ENCODE measurements at places on chromosomes 7 and 10.
A peak's percentile ranks its signal among the peaks of the same experiment; 100 is the strongest.

GRCh38 chr7:82548141-82548688, 104.6 kb upstream of the CACNA2D1 start:
- no peak for DNase-seq

DNA sequence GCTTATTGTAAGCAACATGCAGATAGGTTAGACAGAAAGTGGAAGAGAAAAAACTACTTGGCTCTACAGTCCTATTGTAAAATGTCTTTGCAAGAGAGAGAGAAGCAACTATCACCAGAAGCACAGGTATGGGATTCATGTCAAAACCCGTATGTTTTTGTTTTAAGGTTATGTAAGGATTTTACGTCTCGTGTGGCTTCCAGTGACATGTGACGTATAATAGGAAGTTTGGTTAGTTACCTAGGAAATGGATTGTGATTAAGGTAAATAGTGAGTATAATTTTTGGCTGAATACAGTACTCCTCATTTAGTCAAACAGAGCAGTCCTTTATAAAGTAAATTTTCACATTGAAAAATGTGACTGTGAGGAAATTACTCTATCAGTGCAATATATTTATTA, 62.0 kb downstream of the PHF14 start:
- DNase-seq: no peak

GRCh38 chr10:33092596-33092995, 134.6 kb upstream of the ITGB1 start:
- no peak for DNase-seq

DNA sequence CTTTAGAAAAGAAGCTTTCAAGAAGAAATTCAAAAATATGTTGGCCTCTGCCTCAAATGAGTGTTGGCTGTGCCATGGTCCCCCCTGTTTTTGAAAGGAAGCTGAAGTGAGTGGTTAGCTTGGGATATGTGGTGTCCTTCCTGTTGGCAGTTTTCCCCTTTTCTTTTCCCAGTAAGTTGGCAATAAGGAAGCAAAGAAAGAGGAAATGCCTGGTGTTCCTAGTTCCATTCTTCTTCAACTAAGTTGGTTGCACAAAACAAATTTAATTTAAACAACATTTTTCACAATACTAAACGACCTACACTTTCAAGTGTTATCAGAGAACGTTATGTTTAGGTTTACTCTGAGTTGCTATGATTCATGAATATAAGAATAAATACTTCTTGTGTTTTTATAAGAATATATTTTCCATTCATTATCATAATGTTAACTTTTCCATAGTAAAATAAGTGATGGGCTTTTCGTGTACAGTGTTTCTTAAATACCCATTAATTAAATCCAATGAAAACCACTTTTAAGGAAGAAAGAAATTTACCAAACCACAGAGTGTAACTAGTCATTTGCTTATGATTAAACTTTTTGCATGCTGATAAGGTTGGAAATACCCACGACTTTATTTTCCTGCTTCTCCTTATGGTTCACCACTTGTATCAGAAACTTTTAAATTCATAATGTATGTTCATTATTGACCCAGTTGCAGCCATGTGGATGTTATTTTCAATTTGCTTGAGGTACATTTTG, 7.7 kb downstream of the HDAC9 start:
- no peak for DNase-seq

GRCh38 chr7:149826344-149827088, 11.7 kb upstream of the ZNF862 start:
- no peak for DNase-seq

DNA sequence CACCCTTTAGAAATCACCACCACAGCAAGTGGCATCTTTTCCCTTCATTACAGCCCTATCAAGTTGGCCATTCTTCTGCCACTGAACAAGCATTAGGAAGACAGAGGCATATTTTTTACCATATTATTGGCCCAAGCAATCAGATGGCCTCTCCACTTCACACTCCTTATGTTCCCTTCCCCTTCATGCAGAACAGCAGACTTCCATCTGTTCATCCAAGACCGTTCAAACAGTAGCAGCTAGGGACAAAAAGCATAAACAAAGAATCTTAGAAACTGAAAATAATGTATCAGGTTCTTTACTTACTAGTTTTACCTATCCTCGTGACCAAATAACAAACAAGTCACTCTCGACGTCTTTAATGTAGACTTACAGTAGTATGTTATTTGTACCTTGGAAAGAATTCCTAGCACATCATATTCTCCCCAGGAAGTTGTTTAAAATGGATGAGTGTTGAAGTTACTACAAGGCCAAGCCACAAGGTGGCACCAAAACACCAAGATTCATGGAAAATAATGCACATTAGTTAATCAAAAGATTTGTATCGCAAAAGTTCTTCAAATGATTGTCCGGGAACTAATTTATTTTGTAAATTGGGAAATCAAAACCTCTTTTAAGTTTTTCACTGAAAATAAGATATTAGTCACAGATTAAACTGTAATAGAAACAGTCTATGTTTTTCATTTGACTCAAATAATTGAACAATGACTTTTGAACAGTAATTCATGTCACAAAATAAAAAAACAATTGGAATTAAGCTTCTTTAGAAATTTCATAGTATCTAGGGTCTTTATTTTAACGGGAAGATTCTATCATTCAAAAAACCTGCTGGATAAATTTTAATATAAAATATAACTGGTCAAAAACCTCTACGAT, 112.1 kb downstream of the VPS41 start:
- DNase-seq: peak; percentile 57

DNA sequence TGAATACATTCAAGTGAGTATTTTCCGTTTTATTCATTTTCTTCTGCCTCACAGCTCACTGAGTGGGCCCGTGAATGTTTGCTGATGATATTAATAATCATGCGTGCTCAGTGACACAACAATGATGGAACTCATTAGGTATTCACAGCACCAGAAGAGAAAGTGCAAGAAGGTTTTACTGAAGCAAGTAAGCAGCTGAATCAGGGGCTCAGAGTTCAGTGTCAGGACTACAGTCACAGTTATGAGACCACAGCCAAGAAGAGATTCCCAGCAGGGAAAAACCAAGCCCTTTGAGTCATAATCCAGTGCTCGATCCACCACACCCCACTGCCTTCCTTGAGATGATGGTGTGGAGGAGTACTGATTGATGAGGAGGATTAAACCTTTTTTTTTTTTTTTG, 247.4 kb downstream of the KIAA1217 start:
- DNase-seq: no peak

DNA sequence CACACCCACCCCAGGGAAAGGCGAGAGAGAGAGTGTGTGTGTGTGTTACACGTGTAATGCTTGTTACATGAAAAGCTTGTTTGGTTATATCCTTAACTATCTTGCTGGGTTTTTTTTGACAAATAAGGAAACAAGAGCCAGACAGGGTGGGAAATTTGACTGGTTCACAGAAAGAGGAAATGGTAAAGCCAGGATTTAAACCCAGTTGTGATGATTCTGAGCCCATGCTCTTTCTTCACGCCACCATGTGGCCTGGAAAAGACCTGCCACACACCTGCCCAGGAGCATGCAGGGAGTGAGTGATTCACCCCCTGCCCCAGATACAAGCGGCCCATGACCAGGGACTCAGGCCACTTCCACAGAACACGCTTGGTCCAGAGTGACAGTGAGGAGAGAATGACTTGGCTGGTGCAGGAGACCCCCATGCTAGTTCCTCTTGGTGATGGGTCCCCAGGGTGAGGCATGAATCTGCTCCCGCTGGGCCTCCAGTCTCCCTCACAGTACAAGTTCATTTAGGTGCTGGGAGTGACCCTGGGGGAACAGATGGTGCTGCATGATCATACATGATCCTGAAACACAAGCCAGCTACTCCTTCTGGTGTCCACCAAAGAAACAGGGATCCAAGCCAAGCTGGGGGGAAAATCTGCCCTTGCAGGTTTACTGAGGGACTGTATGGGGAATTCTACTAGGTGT, 21.0 kb upstream of the EIF5AL1 start:
- DNase-seq: no peak

DNA sequence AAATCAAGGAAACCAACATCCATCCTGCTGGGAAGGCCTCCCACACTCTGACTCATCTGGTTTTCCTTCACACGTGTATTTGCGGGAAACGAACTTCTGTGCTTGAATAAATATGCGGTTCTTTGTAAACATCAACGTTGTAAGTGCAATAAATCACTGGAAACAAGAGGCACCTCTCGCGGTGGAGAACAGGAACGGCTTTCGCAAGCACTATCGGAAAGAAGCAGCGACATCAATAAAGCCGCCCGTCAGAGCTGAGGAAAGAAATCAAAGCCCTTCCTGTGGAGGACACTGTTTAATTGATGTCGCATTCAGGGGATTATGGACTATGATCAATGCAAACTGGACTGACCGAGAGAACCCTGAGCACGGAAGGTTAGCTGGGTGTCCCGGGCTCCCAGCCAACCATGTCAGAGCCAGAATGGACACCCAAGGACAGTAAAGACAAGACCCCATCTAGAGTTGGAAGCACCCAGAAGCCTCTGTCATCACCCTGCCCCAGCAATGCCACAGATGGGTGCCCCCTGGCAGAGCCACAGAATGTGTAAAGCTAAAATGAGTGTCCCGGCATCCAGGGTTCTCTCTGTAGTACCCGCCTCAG, 37.6 kb downstream of the OAT start:
- DNase-seq: no peak

DNA sequence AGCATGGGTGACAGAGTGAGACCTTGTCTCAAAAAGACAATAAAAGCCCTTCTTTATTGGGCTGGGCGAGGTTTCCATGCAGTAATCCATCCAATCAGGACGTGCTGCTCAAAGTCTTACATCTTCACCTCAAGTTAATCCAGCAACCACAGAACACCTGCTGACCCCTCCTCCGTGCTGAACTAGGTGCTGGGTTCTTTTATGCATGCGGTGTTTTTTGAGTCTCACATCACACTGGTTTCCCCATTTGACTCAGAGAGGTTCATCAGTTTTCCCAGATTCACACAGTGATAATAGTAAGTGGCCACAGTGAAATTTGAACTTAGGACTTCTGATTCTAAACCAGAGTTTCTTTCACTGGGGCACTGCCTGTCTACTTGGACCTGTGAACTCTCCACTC, 58.3 kb upstream of the GTF2I start:
- no peak for DNase-seq
